Right ventricle myocardium inferior (tissue), 1 donor: ENCODE measurements at places on chromosomes 16 and 17. TPM values are rescaled to one million over a fixed set of nuclear protein-coding genes. Genes with fewer than 3 reads are reported as not detected.

Gene CLEC3A
- total RNA-seq: not detected

Gene ENPP7
- not detected for total RNA-seq

Gene PRSS33
- total RNA-seq: not detected

Gene ALOX15
- total RNA-seq: 0.19 TPM

Gene YBX2
- total RNA-seq: 0.81 TPM

Gene KRT34
- total RNA-seq: not detected

Gene MPDU1
- 32.0 TPM for total RNA-seq

Gene PRR11
- total RNA-seq: 1.5 TPM

Gene PRR15L
- not detected for total RNA-seq

Gene GPR179
- total RNA-seq: not detected

Gene GRB7
- 2.4 TPM for total RNA-seq

Gene RNF222
- total RNA-seq: not detected

Gene RAC3
- total RNA-seq: 2.2 TPM
